Stimulated activated CD4-positive, alpha-beta T cell treated with anti-CD3 and anti-CD28 coated beads, Interleukin-15, amount 100 ng/mL, for 1 hour (primary cell): ENCODE measurements at places on chromosomes 5 and 9.

DNA sequence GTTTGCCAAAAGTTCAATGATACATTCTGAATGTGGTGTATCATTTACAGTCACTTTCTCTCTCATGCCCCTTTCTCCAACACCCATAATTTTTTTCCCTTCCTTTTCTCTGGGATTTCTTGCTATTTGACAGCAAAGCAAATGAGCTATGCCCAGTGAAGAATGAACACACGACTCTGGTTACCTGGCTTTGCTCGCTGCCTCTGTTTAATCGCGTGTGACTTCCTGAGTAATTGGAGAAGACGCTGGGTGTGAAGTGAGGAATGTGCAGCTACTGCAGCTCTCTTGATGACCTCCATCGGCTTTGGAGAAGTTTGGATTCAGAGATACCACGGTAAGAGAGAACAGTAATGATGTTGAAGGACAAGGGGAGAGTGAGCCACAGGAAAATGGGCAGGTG is 651.8 kb downstream of the KIF4B start:
- no peak for DNase-seq

DNA sequence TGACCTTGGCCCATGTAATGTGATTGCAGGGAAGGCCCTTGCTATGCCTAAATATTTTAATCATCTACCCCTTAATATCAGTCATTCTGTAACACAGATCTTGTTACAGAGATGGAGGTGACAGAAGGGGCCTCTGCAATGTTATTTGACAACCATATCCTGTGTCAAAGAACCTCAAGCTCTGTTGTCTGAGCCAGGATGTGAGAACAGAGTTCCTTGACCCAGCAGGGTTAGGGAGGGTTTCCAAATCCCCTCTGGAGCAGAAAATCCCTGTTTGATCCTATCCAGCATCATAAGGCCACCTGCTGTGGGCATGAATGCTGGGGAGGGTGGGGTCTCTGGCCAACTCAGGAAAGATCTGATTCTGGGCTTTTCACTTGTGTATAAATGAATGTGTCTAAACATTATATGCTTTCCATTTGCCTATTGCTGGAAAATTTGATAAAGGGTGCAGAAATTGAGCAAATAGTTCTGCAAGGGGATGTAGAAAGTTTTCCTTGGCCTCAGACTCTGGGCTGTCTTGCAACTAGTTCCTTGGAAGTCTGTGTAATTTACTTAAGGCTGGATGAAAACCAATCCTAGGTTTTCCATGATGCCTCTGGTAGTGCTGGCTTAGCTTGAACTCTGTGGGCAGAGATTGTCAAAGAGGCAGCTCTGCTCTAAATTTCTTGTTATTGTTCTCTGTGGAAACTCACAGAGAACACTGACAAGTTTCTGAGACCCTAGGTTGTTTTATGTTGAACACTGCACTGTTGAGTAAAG is 71.0 kb downstream of the PGM5 start:
- no peak for DNase-seq

DNA sequence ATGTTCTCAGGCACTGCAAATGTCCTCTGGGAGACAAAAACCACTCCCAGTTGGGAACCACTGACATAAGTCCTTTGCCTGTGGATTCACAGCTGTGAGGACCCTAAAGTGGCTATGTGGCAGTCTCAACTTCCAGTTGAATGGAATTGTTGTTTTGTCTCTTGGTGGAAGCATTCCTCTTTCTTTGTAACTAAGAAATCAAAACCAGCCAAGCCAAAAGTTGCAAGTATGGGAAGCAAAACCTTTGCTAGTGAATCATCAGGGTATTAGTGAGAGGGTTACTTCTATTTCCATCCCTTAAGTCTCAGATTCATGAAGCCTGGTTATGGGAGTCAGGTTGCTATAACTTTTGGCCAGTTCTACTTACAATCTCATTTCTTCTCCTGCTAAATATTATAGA is 49.8 kb upstream of the RPS23 start:
- no peak for DNase-seq

DNA sequence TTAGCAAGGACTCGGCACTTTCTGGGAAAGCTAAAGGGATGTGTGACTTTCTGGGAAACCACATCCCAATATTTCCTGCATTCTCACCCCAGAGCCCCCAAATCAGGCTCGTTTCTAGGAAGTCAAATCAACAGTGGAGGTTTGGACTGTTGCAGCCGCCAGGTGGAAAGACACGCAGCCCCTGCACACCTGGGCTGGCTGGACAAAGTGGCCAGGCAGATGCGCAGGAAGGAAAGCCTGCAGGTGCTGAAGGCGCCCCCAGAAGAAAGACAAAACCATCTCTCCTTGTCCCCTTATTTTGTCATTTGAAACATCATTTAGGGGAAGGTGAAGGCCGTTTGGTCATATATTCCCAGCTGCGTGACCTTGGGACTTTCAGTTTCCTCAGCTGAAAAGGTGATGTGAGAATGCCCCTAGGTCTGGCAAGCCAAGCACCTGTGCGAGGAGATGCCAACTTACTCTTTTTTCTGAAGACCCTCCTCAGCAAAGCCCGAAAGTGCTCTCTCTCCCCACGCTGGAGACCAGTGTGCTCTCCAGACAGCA is 97.9 kb upstream of the CPEB4 start:
- no peak for DNase-seq

DNA sequence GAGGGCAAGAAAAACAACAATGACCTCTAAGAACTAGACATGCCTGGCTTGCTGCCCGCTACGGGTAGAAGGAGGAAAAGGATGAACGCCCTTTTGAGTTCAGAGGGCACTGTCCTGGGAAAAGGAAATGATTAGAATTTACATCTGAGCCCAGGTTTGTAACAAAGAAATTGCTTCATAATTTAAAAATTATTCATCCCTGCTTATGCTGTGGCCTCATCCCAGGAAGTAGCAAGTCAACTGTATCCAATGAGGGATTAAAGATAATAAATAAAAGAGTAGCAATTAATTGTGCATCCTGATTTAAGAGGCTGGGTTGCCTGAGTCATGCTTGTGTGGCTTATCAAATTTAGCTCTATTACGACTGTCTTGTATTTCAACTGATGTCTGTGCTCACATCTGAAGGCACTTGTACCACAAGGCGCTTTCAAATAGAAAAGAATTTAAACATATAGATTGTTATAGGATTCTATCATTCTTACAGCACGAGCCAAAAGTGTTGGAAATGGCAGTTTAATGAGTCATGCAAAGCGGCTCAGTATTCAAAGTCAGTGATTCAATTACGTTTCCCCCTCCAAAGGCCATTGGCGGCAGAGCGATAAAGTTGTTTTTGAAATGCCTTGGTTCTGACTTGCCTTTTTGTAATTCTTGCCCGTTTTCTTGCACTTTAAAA is 40.0 kb upstream of the DMRT1 start:
- no peak for DNase-seq

DNA sequence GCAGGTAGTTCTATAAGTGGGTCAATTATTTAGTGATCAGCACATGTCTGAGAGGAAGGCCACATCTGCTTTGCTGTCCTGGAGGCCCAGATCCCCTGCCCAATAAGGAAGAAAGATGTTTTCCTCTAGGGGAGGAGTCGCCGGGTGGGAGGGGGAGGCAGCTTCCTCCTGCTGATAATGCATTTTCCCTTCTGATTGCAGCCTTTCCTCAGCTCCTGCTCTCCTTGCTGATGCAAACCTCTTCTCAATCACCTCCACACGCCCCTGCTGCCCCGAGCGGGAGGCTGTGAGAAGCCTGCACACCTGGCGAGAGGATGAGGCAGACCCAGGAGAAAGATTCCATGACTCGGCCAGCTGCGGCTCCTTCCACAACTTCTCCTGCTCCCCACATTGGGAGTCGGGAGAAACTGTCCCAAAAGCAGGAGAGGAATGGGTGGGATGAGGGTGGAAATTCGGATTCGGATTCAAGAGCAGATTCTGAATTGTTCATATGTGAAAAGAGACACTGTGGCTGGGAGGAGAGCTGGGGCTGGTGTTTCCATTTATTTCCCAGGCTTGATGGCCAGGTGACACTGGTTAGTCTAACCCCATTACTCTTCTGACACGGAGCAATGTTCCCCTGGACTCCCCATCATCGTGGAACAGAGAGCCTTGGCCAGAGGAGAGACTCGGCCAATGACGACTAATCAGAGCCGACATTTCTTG is 6.8 kb upstream of the NTNG2 start:
- DNase-seq: no peak

DNA sequence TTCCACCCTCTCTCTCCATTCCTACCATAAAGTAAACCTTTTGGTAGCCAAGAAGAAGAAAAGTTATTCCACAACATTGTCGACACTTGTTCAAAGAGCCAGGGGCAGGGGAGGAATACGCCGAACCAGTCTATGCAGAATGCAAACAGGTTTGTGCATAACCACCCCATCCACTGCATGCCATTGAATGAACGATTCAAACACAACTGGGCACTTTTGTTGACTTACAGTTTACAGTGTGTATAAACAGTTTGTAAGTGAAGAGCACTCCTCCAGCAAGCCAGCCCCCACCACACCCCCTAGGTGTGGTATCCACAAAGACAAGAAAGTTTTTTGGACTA is 6.8 kb upstream of the S1PR3 start:
- DNase-seq: no peak
